ENCODE measurements at places on chromosomes 1 and 21.

DNA sequence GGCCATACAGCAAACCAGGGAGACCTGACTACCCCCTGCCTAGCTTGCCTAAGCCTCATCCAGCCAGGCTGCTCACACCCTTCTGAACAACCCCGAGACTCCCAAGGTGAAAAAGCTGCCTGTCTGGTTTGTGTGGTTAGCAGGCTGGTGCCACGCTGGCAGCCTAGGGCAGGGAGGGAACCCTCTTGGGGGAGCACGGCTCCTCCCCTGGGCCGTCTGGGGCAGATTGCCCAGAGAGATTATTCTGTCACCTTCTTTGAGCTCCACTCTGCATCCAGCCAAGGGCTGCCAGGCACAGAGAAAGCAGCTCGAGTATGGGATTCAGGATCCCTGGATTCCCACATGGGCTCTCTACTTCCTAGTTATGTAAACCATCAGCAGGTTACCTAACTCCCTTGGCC, 27.5 kb upstream of the TCEA3 start:
- no peak for DNase-seq

GRCh38 chr1:31936278-31936980, 1.7 kb downstream of the PTP4A2 start:
- DNase-seq = no peak

GRCh38 chr1:189237008-189237407, 1240.7 kb downstream of the BRINP3 start:
- DNase-seq = no peak

DNA sequence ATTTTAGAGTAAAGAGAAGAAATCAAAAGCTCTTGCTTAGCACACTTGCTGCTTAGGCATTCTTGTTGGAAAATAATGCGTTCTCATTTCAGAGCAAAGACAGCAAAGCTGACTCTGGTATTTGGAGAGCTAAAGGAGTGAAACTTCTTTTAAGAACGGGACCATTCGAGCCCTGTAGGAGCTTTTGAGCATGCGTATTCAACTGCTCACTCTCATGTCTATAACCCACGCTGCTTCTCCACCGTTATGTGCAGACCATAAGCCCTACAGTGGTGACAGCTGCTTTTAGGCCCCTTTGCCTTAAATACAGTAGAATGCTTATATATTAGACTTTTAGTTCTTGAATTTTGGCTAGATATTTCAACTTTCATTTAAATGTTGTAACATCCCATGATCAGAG, 214.2 kb upstream of the CACYBP start:
- DNase-seq = no peak

GRCh38 chr1:169999331-169999741, 75.2 kb downstream of the KIFAP3 start:
- DNase-seq = no peak

DNA sequence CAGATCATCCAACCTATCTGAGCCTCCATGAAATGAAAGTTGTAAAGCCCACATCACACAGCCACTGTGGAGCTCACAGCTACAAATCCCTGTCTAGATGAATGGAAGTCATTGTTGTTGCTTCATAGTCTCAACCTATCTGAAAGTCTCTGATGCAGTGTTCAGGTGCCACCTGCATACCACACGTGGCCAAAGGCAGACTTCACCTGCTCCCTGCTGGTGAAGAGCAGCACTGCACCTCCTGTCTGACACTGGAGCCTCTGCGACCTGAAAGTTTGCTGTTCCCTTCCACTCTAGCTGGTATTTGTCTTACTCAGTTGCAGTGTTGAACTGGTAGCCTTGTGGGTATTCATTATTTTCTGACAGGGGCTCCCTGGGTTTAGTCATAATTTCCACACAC, 18.4 kb downstream of the LORICRIN start:
- no peak for DNase-seq

DNA sequence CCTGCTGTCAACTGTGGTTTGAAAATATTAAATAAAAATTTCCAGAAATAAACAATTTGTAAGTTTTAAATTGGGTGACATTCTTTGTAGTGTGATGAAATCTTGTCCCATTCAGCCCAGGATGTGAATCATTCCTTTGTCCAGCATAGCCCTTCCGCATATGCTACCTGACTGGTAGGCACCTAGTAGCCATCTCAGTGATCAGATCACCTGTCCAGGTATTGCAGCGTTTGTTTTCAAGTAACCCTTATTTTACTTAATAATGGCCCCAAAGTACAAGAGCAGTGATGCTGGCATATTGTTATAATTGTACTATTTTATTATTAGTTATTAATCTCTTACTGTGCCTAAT, 351.6 kb upstream of the B3GALT2 start:
- DNase-seq = no peak

GRCh38 chr1:108050158-108050557, 85.2 kb upstream of the VAV3 start:
- no peak for DNase-seq

- DNase-seq = no peak
These were observed 36.5 kb downstream of the DDX20 start for GRCh38 chr1:111792249-111792648.

GRCh38 chr21:40373761-40374160, 473.2 kb downstream of the DSCAM start:
- no peak for DNase-seq

GRCh38 chr21:38386967-38387366, 111.3 kb downstream of the ERG start:
- DNase-seq = no peak

GRCh38 chr1:53270107-53270506, 31.8 kb upstream of the MAGOH start:
- DNase-seq = no peak

DNA sequence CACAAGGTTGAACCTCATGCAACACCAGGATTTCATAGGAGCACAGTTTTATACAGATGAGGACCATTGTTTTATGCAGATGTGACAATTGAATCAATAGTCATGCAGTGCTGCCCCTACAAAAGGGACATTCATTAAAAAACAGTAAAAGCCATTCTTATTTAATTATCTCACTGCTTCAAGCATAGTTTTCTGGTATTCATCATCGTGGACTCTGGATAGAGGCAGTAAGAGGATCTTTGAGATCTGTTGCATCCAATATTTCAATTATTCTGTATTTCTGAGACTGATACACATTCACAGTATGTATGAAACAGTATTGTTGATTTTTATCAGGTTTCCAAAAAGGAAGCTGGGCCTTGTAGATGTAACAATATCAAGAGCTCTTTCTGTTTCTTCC, 237.6 kb downstream of the RYR2 start:
- no peak for DNase-seq

GRCh38 chr1:40763742-40764532, 19.6 kb upstream of the KCNQ4 start:
- DNase-seq = no peak

GRCh38 chr1:154400381-154400801, 4.8 kb upstream of the IL6R start:
- no peak for DNase-seq

DNA sequence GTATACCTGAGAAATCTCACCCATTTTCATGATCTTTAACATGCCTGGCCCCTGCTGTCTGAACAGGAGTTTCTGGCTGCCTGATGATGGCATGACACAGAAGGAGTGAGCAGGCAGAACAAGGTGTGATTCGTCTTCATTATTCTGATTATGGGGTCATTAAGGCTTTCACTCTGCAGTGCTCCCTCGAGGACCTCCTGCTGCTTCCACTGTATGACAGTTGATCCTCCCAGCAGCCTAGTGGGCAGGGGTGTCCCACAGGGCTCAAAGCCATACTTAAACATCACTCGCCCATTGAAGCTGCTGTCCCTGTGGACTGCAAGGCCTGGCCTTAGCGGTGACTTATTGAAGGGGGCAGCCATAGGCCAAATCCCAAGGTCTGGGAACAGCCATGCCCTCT, 12.7 kb upstream of the PARS2 start:
- no peak for DNase-seq

DNA sequence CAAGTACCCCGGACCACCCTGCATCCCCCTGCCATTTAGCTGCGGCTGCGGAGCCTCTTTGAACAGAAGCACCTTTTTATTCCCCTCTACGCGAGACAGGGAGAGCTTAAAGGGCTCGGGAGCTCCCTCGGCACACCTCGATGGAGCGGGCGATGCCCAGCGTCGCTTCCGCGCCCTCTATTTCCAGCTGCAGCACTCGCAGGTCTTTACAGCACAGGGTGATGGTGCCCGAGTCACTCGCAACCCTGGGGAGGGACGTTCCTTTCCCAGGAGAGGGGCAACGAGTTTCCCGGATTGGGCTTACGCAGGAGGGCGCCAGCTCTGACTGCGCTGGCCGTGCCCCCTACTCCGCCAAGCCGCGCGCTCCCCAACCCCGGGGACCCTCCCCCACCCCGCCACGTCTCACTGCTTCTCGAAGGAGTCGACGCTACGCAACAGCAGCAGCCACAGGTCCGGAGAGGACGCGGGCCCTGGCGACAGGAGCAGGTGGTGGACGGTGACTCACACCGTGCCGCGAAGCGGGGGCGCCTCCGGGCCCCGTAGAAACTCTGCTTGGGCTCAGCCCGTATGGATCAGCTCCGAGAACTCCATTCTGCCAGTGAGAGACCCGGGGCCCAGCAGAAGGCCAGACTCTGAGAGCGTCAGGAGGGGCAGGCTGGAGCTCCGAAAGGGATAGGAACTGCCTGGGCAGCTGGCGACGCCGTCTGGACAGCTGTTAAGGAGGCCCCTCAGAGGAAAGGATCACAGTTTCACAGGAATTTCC, 5.8 kb upstream of the FAM167B start:
- no peak for DNase-seq

DNA sequence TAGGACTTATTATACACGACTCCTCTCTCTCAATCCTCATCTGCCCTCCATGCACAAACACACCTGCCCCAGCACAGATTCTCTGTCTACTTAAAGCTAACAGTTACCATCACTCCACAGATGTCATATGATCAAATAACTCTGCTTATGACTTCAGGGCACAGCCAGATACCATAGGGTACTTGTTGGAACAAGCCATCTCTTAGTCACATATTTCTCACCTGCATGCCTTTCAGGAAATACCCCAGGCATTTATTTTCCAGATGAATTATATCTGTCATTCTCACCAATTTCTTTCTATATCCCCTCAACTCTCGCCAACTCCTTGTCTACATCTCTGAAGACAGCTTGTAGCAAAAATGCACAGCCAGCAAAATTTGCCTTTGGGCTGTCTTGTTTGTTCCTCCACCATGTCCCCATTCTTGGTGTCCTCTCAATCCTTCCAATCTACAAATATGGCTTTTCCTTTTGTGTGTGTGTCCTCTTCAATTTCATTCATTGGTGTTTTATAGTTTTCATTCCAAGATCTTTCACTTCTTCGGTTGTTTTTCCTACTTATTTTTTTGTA, 353.9 kb upstream of the CAMK1G start:
- no peak for DNase-seq

- no peak for DNase-seq
These were observed 4.6 kb downstream of the COL9A2 start for GRCh38 chr1:40312238-40313205.

- no peak for DNase-seq
These were observed 3.8 kb downstream of the PBXIP1 start for GRCh38 chr1:154951901-154952657.

DNA sequence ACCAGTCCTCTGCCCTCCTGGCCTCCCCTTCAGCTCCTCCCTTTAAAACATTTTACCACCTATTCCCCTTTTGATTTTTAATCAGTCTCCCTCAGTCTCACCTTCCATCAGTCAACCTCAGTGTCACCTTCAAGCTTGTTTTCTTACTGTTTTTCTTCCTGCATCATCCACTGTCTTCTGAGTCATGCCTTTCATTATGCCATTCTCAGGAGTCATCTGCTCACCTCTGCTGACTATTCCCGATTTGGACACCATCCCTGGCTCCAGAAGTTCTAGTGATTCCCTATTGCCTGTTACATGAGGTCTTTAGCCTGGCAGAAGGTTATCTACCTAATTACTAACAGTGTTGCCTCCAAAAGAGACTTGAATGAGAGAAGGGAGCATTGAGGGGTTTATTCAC, 23.9 kb downstream of the NFASC start:
- no peak for DNase-seq

- no peak for DNase-seq
These were observed 221.7 kb downstream of the HHIPL2 start for GRCh38 chr1:222326006-222326709.

GRCh38 chr1:213986020-213986924, 1.5 kb upstream of the PROX1 start:
- DNase-seq = no peak

DNA sequence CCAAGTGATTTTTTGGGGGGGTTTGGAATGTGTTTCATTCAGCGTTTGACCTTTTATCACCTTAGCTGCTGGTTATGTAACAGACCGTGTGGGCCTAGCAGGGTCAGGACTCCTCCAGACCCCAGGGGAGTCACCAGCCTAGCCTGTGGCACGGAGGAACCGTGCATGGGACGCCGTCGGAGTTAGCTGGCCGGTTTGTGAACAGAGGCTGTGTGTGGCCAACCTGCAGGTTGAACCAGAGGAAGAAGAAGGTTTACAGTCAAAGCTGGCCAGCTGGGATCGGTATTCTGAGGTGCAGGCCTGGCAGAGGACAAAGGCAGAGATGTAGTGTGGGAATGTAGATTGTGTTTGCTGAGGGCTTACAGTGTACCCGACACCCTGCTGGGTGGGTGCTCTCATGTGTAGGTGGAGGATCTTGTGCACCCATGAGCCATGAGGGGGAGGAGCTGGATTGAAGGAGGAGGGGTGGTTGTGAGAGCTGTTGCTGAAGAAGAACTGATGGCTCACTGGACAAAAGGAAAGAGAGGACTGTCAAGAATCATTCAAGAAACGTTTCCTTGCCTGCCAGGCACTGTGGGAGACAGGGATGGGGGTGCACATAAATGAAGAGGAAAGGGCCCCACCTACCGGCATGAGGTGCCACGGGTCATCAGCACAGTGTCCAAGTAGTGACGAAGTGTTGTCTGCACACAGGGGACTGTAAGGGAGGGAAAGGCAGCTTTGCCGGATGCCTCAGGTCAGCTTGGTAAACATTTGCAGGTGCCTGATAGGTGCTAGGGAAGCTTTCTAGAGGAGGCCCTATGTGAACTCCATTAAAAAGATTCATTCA, 40.0 kb upstream of the PWP2 start:
- no peak for DNase-seq

- no peak for DNase-seq
These were observed 45.2 kb upstream of the HAO2 start for GRCh38 chr1:119323216-119323982.

GRCh38 chr21:42633858-42634257, 19.6 kb upstream of the PDE9A start:
- DNase-seq = no peak

DNA sequence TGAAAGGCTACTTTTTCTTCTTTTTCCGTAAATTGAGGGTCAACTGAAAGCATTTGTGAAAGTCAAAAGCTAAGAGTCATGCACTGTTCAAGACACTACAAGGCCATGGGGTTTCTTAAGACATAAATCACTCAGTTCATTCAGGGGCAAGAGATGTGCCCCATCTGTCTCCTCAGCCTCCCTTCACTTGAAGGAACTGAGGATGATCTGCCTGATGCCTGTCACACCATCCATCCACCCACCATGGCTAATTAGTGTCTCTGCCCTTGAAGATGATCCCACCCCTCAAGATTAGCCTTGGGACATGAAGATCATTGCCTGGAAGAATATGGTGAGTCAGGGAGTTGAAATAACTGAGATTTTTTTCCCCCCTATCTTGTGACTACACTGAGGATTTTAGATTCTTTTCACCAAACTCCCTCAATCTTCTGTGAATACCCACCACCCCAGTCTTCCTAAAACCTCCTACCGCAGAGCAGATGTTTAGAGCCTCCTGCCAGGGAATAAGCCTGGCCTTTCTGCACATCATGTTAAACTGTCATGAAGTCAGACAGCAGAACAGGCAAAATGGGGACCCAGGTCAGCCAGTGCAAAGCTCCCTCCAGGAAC, 88.6 kb upstream of the LMO4 start:
- DNase-seq = no peak

- peak; percentile 52 for DNase-seq
These were observed 76.7 kb downstream of the ARHGEF16 start for GRCh38 chr1:3530926-3531818.

Measured in activated CD8-positive, alpha-beta memory T cell treated with anti-CD3 and anti-CD28 coated beads for 48 hours (primary cell).